Foreskin keratinocyte (primary cell): ENCODE measurements at places on chromosomes 3 and 15. TPM values are rescaled to one million over a fixed set of nuclear protein-coding genes. Genes with fewer than 3 reads are reported as not detected.

The DAPK2 gene
- 1.5 and 2.5 TPM in 2 replicates for polyA plus RNA-seq

The CPN2 gene
- polyA plus RNA-seq = not detected in 2 replicates

The RLBP1 gene
- polyA plus RNA-seq = not detected in 2 replicates

The ROPN1 gene
- polyA plus RNA-seq = not detected in 2 replicates

The SLC7A14 gene
- polyA plus RNA-seq = not detected in 2 replicates

The FBN1 gene
- polyA plus RNA-seq = 1.2 and 1.3 TPM in 2 replicates

The PRRT3 gene
- polyA plus RNA-seq = 1.3 and 1.4 TPM in 2 replicates

The EXD1 gene
- polyA plus RNA-seq = 0.02 TPM in 1 of 2 replicates, not detected in the other

The NOX5 gene
- 0.03 and 0.04 TPM in 2 replicates for polyA plus RNA-seq

The SLC24A5 gene
- not detected in 2 replicates for polyA plus RNA-seq

The GUCA1C gene
- 0.08 and 0.43 TPM in 2 replicates for polyA plus RNA-seq

The SNX33 gene
- polyA plus RNA-seq = 26.2 and 28.3 TPM in 2 replicates

The GPR15 gene
- not detected in 2 replicates for polyA plus RNA-seq

The PATL2 gene
- polyA plus RNA-seq = 0.18 and 0.19 TPM in 2 replicates

The KNL1 gene
- polyA plus RNA-seq = 6.1 and 7.6 TPM in 2 replicates

The USP50 gene
- polyA plus RNA-seq = not detected in 2 replicates
